ENCODE measurements at places on chromosomes 12 and 14.

GRCh38 chr12:105352052-105352451 lies 21.6 kb downstream of the C12orf75 start:
- DNase-seq: no peak

GRCh38 chr12:68487721-68488309 lies 122.9 kb upstream of the RAP1B start:
- no peak for DNase-seq

DNA sequence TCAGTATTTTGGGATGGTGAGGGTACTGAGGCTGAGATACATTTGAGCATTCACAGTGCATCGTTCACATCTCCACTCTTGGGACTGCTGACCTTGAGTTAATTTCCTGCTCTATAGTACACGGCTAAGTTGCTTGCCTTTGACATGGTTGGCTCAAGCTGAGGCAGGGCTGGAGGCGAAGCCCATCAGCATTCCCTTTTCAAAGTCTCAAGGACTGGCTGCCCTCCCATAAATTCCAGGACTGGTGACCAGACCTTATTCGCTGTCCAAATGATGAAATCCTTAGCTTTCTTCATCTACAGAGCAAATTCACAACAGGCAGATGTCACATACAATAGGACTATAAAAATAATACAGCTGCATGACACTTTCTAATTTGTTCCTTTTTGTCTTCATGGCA lies 85.9 kb downstream of the SSPN start:
- DNase-seq: no peak

GRCh38 chr14:86766469-86766868 lies 1226.5 kb downstream of the GALC start:
- no peak for DNase-seq

GRCh38 chr12:16218234-16218633 lies 59.3 kb downstream of the SLC15A5 start:
- no peak for DNase-seq

DNA sequence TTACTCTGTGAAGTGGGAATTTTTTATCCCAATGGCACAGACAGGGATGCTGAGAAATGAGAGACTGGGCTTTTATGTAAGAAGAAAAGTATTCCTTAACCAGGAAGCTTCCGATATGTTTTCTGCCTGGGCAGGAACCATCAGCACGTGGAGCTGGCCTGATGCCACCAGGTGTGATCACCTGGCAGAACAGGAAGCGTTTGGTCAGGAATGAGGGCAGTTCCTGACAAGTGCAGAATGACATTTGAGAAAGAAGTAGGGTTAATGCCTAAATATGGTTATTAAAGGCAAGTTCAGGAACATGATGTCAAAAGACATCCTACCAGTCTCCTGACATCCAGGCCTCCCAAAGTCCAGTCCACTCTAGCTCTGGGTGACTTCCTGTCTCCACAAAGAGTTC lies 210.3 kb downstream of the NUAK1 start:
- DNase-seq: no peak
